ENCODE measurements at places on chromosomes 4 and X.

GRCh38 chr4:177638871-177639270 is 196.6 kb upstream of the AGA start:
- no peak for DNase-seq

GRCh38 chr4:18756671-18757070 is 735.1 kb upstream of the LCORL start:
- no peak for DNase-seq

DNA sequence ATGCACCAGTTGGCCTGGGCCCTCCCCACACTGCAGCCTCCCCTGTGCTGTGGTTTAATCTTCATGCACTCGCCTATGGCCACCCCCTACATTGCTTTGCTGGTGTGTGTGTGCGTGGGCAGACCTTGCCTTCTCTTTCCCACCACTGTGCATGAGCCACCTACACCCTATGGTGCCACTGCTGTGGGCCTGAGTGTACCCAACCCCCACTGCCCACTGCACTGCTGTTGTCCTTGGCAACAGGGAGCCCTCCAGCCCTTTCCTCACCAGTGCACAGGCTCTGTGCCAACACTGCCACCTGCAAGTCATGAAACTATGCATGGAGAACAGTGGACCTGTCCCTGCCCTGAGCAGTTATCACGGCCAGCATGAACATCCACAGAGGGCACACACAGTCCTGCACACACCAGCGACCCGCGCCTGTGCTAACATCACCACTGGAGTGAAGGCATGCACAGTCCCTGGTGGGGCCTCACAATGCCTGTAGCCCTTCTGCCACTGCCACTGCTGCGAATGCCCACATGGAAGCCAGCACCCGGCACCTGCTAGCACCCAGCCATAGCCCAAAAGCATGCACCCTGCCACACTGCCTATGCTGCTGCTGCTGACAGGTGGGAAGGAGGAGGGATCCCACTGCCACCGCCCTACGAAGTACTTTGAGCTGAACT is 237.8 kb upstream of the ARSJ start:
- DNase-seq, result no peak

DNA sequence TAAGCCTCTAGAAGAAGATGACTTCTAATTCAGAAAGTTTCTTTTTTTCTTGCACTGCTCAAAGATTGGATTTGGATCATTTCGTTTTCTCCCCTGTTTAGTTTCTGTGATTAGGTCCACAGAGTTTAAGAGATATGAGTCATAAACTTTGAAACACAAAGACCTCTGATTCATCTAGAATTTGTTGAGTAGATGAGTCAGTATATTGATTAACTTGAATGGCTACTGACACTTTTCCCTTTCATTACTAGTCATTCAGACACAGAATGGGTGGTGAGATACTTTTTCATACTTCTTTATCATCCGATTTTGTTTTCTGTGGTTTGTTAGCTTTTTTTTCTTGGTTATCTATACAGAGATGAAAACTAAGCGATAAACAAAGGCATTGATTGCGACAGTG is 34.1 kb upstream of the AFF2 start:
- no peak for DNase-seq

DNA sequence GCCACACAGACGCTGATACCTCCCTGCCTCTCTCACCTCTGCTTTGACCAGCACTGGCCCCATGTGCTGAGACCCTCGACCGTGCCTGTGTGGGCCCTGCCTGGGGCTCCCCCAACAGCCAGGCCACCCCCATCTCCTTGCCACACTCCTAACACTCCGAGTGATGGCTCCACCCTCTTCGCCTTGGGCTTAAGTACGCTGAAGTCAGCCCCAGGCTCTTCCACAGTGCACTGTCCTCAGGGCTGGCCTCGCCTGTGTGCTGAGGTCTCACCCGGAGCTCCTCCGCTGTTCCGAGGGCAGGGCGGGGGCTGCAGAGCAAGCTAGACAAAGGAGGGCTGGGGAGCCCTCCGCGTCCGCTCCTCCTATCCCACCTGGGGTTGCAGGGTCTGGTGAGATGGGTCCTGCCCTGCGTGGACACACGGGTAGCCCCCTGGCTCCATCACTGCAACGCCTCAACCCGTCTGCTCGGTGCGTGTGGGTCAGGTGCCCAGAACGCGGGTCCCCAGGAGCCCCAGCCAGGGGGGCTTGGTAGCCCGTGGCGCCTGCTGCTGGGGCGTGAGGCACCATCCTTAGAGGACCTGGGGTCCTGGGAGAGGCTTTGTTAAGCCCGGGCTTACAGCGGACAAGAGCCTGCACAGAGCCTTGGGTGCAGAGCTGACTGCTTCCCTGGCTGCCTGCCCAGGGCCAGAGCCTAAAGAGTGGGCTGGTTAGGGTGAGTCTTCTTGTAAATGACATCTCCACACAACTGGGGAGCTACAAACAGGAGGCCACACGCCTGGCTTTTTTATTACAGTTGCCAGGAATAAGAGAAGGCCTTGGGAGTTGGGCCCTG is 42.6 kb upstream of the NKX1-1 start:
- DNase-seq, result no peak

GRCh38 chr4:81471298-81471587 is 464 bp downstream of the RASGEF1B start:
- no peak for DNase-seq

DNA sequence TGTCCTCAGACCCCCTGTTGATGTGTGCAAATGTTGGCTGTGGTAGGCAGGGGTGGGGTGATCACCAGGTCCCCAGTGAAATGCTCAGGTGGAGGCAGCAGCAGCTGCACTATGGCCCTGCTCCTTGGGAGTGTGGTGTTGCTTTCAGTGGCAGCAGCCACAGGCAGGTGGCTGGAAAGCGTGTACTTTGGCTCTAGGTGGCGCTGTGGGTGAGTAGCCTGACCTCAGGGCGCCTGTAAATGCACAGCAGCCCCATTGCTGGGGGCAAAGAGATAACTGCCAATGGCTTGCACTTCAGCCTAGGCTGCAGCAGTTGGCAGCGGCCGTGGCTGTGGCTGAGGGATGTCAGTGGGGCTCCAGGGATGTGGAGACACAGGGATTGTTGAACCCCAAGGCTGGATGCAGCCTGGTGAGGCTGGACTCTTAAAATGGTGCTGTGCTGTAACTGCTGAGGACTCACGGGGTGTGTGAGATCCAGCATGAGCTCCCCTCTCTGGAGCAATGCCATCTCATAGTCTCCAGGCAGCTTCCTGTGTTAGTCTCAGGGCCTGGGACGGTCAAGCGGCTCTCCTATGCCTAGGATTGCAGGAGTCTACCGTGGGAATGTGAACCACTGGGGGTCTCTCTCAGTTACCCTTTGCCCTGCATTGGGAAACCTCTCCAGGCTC is 421.7 kb upstream of the HTR2C start:
- no peak for DNase-seq

GRCh38 chr4:71261001-71261400 is 77.8 kb upstream of the SLC4A4 start:
- DNase-seq, result no peak

DNA sequence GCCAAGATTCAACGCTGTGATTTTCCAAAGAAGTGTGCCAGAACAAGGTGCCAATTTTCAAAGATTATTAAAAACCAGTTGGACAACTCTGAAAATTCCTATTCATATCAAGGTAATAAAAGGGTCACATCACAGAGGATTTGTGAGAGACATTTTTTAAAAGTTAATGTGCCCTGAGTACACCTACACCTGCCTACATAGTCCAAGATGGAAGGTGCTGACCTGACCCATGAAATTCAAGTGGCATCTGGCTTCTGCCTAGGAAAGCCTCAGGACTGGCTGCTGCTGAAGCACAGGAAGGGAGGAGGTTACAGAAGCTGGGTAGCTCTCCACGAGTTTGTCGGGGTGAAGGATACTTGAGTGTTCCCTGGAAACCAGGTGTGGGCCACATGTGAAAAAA is 11.4 kb upstream of the ARSJ start:
- DNase-seq, result no peak

GRCh38 chrX:54826598-54826997 is 19.1 kb downstream of the MAGED2 start:
- DNase-seq, result no peak

DNA sequence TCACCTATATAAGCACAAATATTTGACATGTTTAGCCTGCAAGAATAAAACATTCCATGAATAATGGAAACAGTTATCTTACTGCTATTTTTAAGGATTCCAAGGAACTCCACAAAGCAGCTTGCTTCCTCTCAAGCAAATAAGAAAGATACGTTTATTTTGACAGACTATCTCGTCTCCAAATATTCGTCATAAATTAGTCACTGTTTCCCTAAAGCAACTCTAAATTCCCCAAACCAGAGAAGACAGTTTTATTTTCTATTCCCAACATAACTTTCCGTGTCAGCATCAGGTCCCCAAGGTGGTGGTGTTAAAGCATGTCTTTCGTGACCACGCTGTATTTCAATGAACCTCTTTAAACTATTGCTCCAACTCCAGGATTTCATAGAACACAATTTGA is 24.3 kb upstream of the DKK2 start:
- no peak for DNase-seq

- DNase-seq, result no peak
These were observed 55.7 kb upstream of the CCDC160 start for GRCh38 chrX:134181275-134181660.

GRCh38 chr4:15897577-15897976 is 41.0 kb downstream of the FGFBP1 start:
- no peak for DNase-seq

- DNase-seq, result no peak
These were observed 9.6 kb downstream of the ODAPH start for GRCh38 chr4:75565481-75565880.

DNA sequence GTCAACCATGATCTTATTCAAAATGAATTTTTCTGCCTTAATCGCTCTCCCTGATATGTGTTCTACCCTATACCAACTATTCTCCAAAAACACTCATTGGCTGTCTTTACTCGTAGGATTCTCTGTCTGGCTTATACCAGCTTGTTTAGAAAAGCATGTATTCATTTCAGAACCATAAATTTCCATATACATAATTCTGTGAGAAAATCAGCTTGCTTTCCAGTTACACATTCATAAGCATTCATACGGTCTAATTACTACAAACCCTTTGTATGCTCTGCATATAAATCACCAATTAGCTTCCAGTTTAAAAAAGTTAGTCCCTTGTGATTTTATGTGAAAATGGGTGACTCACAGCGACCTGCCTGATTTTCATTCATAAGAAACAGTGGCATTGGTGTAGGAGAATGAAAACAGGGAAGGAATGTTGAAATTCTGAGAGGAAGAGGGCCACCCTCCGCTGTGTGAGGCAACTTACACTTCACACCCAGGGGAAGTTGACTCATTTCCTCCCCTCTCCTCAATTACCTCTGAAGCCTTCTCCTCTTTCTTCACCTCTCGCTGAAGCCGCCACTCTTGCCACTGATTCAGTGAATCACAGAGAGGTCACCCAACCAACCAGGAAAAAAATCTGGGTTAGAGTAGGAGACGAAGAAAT is 63.3 kb downstream of the MEPE start:
- DNase-seq, result no peak

DNA sequence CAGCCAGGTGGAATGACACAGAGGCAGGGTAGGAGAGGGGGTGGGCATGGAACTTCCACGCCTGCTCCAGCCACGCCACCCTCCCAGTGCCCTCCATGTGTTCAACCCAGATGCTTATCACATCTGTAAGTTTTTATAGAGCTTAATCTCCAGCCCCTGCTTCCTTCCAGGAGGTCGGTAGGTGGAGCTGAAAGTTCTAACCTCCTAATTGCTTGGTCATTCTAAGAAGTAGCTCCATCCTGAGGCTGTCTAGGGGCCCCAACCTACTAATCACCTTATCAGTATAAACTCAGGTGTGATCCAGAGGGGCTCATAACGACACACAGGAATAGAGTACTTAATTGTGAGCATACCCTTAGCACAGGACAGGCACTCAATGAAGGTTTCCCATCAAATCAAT is 18.3 kb downstream of the QDPR start:
- no peak for DNase-seq

- DNase-seq, result no peak
These were observed 63.8 kb upstream of the TAPT1 start for GRCh38 chr4:16289897-16290554.

- DNase-seq, result no peak
These were observed 128.6 kb downstream of the SHROOM3 start for GRCh38 chr4:76563454-76564122.

GRCh38 chrX:3134316-3134945 is 93.2 kb downstream of the ARSF start:
- no peak for DNase-seq
